Naive B cell (primary cell): ENCODE measurements at places on chromosomes 5 and 9. TPM values are rescaled to one million over a fixed set of nuclear protein-coding genes. Genes with fewer than 3 reads are reported as not detected.

GRCh38 chr9:3823842-3824475, 298.2 kb upstream of the RFX3 start:
- no peak overlapping the region for H3K27ac ChIP-seq
- DNase-seq, result no peak
- no peaks in the 10 kb centered on the region for H3K36me3 ChIP-seq
- H3K27me3 ChIP-seq, result peaks cover 5% of the 10 kb centered on the region
- H3K4me1 ChIP-seq, result no peaks in the 10 kb centered on the region

- peaks cover 6% of the 10 kb centered on the region for H3K36me3 ChIP-seq
- H3K4me3 ChIP-seq, result no peak overlapping the region
- no peaks in the 10 kb centered on the region for H3K27me3 ChIP-seq
- H3K27ac ChIP-seq, result no peak overlapping the region
- H3K4me1 ChIP-seq, result no peaks in the 10 kb centered on the region
- no peak for DNase-seq
Measured at GRCh38 chr5:5787373-5787772, 364.9 kb downstream of the ICE1 start.

DNA sequence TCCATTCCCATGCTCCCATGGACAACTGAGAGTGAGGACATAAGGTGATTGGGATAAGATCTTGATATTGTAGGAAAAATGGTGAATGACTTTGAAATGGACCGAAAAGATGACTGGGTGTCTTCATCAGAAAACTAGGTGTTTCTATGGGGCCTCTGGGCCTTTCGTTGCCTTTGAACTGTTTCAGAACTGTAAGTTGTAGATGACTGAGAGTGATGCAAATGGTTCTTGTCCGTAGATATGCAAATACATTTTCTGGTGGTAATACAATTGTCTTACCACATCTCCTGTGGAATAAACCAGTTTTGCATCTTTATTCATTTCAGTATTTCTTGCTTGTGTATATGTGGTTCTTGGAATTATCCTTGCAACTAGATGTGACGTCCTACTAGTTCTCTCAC, 16.0 kb upstream of the TEX48 start:
- H3K4me1 ChIP-seq, result no peaks in the 10 kb centered on the region
- peaks cover 20% of the 10 kb centered on the region for H3K27me3 ChIP-seq
- H3K36me3 ChIP-seq, result no peaks in the 10 kb centered on the region
- H3K27ac ChIP-seq, result no peak overlapping the region

- H3K27me3 ChIP-seq, result no peaks in the 10 kb centered on the region
- DNase-seq, result no peak
- peaks cover 47% of the 10 kb centered on the region for H3K36me3 ChIP-seq
- H3K27ac ChIP-seq, result no peak overlapping the region
- no peaks in the 10 kb centered on the region for H3K4me1 ChIP-seq
Measured at GRCh38 chr9:113168809-113169208, 18.0 kb downstream of the SLC31A2 start.

DNA sequence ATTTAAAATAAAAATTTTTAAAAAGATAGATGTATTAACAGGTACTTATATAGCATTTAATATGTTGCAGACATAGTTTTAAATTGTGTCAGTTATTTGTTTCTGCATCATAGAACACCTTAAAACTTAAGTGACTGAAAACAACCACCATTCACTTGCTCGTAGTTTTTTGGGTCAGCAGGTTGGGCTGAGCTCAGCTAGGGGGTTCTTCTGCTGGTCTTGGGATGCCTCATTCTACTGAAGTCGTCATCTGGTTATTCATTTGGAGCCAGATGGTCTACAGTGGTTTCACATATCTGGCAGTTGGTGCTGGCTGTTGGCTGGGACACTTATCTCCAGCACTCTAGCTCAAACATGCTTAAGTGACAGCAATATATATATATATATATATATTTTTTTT, 29.6 kb downstream of the PSAT1 start:
- no peak overlapping the region for H3K4me3 ChIP-seq
- no peaks in the 10 kb centered on the region for H3K4me1 ChIP-seq
- DNase-seq, result no peak
- no peak overlapping the region for H3K27ac ChIP-seq
- no peaks in the 10 kb centered on the region for H3K27me3 ChIP-seq
- no peaks in the 10 kb centered on the region for H3K36me3 ChIP-seq

- no peaks in the 10 kb centered on the region for H3K36me3 ChIP-seq
- peaks cover 49% of the 10 kb centered on the region for H3K4me1 ChIP-seq
- DNase-seq, result no peak
- H3K27ac ChIP-seq, result peak overlapping the region; percentile 99
- H3K27me3 ChIP-seq, result no peaks in the 10 kb centered on the region
- H3K4me3 ChIP-seq, result peak overlapping the region; percentile 97
Measured at GRCh38 chr5:139295346-139296057, 2.0 kb downstream of the MATR3 start.

GRCh38 chr9:127884427-127884911, 7.0 kb upstream of the AK1 start:
- no peak for DNase-seq
- H3K27me3 ChIP-seq, result no peaks in the 10 kb centered on the region
- peaks cover 35% of the 10 kb centered on the region for H3K4me1 ChIP-seq
- no peak overlapping the region for H3K27ac ChIP-seq
- no peaks in the 10 kb centered on the region for H3K36me3 ChIP-seq
- H3K4me3 ChIP-seq, result no peak overlapping the region

GRCh38 chr5:149782018-149782894, 52.1 kb downstream of the PPARGC1B start:
- H3K4me1 ChIP-seq, result peaks cover 51% of the 10 kb centered on the region
- H3K27ac ChIP-seq, result peak overlapping the region; percentile 97
- no peak overlapping the region for H3K4me3 ChIP-seq
- no peak for DNase-seq
- no peaks in the 10 kb centered on the region for H3K27me3 ChIP-seq
- no peaks in the 10 kb centered on the region for H3K36me3 ChIP-seq

GRCh38 chr5:40983781-40984180, 74.5 kb downstream of the C7 start:
- peaks cover 6% of the 10 kb centered on the region for H3K27me3 ChIP-seq
- no peak for DNase-seq
- no peaks in the 10 kb centered on the region for H3K4me1 ChIP-seq
- no peak overlapping the region for H3K4me3 ChIP-seq
- no peaks in the 10 kb centered on the region for H3K36me3 ChIP-seq
- H3K27ac ChIP-seq, result no peak overlapping the region

DNA sequence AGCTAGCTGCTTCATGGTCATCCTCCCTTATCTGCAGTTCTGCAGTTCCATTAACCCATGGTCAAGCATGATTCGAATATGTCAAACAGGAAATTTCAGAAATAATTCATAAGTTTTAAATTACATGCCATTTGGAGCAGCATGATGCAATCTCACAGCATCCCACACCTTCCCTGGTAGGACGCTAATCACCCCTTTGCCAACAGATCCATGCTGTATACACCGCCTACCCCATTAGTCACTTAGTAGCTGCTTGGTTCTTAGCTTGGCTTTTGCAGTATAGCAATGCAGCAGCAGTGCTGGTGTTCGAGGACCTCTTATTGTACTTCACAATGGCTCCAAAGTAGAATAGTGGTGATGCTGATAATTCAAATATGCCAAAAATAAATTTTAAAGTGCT, 739.7 kb upstream of the CDH9 start:
- H3K4me3 ChIP-seq, result no peak overlapping the region
- H3K36me3 ChIP-seq, result no peaks in the 10 kb centered on the region
- no peaks in the 10 kb centered on the region for H3K27me3 ChIP-seq
- DNase-seq, result no peak

- H3K36me3 ChIP-seq, result no peaks in the 10 kb centered on the region
- DNase-seq, result no peak
- H3K27ac ChIP-seq, result no peak overlapping the region
- H3K27me3 ChIP-seq, result no peaks in the 10 kb centered on the region
- H3K4me1 ChIP-seq, result peaks cover 9% of the 10 kb centered on the region
Measured at GRCh38 chr5:163890261-163890660, 384.8 kb downstream of the MAT2B start.

DNA sequence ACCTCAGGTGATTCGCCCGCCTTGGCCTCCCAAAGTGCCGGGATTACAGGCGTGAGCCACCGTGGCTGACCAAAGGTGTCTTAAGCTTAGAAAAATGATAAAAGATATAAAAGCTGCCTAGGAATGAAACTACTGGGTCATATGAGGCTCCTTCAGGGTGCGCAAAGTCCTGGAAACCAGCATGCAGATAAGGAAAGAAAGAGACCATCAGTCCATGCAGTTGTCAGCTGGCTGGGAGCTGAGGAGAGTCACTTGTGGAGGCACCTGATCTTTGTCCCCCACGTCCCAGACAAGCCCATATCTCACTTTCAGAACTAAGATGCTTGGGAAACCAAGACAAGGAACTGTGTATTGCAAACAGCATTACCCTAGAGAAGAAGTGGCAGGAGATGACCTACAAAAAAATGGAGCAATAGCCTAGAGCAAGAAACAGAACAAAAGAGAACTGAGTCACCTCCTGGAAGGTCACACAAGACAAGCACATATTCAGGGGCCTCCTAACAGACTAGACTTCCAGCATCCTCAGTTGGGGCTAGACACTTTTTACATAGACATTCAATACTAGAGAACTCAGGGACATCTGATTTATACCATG, 2.8 kb upstream of the CCDC125 start:
- DNase-seq, result no peak
- H3K4me1 ChIP-seq, result peaks cover 17% of the 10 kb centered on the region
- H3K27ac ChIP-seq, result no peak overlapping the region
- H3K27me3 ChIP-seq, result no peaks in the 10 kb centered on the region
- no peaks in the 10 kb centered on the region for H3K36me3 ChIP-seq

DNA sequence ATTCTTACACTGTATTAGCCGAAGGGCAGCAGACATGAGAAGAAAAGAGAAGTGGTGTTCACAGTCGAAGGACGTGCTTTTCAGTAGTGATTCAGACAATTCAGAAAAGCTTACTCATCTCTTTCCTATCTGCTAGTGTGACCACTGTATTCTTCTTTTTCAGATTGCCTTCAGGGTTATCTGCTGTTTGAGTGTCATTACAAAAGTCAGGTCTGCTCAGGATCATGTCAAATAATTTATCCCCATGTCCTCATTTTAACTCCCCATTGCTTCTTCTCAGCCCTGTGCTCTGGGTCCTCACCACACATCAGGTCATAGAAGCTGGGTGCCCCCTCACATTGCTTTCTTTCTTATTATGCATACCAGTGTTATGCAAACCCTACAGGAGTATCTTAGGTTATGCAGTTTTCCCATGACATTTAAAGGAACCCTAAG, 394.0 kb downstream of the CETN3 start:
- no peaks in the 10 kb centered on the region for H3K36me3 ChIP-seq
- peaks cover 9% of the 10 kb centered on the region for H3K4me1 ChIP-seq

DNA sequence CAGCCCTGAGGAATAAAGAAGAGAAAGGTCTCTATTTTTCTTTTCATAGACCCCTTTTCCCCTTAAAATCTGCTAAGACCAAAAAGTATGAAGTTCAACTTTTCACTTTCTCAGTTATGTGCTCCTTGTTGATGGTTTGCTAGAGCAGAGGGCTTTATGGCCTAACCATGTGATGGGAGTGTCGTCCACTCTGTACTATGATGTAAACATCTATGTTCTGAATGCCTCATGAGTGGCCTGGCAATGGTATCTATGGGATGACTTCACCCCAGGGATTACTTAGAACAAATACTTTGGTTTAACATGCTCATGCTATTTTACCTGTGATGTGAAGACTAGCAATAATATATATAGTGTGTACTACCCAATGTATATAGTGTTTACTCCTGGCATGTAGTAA, 43.7 kb upstream of the MIER3 start:
- DNase-seq, result no peak
- no peaks in the 10 kb centered on the region for H3K36me3 ChIP-seq
- H3K27me3 ChIP-seq, result peaks cover 2% of the 10 kb centered on the region
- no peak overlapping the region for H3K27ac ChIP-seq
- H3K4me1 ChIP-seq, result no peaks in the 10 kb centered on the region
- no peak overlapping the region for H3K4me3 ChIP-seq

GRCh38 chr9:69500896-69501295, 171.3 kb downstream of the APBA1 start:
- no peaks in the 10 kb centered on the region for H3K27me3 ChIP-seq
- no peak overlapping the region for H3K4me3 ChIP-seq
- no peaks in the 10 kb centered on the region for H3K36me3 ChIP-seq
- DNase-seq, result no peak

DNA sequence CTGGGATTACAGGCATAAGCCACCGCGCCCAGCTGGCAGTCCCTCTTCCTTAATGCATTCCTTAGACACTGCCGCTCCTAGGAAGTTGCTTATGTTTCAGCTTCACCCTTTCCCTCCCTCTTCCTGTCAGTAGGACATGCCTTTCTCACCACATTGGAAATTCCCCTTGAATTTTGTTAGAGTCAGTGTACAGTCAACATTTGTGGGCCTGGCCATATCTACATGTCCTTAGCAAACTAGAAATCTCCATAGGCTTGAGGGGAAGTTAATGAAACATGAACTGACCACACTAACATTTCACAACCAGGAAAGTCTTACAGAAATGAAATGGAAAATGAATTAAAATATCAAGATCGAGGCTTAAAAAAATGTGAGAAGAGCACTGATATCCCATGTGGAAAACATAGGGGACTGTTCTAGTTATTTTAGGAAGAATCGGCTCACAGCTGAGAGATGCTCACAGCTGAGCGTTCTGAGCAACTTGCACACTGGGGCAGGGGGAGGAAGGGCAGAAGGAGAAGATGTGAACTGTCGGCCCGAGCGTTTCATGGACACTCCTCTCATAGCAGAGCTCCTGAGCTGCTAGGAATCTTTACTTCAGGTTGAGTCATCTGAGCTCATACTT, 21.1 kb upstream of the LVRN start:
- DNase-seq, result no peak
- H3K27ac ChIP-seq, result no peak overlapping the region
- H3K4me1 ChIP-seq, result no peaks in the 10 kb centered on the region
- no peaks in the 10 kb centered on the region for H3K36me3 ChIP-seq
- no peak overlapping the region for H3K4me3 ChIP-seq

DNA sequence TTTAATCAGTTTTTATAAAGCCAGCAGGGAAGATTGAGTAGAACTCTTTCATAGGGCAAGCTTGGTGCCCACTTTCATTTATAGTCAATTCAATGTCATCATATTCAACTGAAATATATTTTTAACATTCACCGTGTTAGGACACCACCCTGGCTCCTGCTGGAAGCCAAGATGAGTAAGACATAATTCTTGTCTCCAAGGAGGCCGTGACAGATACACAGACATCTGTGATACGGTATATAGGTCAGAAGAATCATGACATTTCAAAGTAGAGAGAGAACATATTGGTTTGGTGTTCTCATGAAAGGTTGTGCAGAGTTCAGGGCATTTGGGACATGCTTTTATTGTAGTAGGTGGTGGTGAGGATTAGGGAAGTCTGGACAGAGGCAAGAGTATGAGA, 120.1 kb downstream of the CMYA5 start:
- H3K36me3 ChIP-seq, result no peaks in the 10 kb centered on the region
- H3K27ac ChIP-seq, result no peak overlapping the region
- DNase-seq, result no peak
- H3K27me3 ChIP-seq, result no peaks in the 10 kb centered on the region

The MCC gene
- polyA plus RNA-seq, result 0.56 TPM

The UGT3A2 gene
- polyA plus RNA-seq, result 0.12 TPM

The FGF18 gene
- polyA plus RNA-seq, result not detected

The DBH gene
- not detected for polyA plus RNA-seq

The PCDHB9 gene
- not detected for polyA plus RNA-seq

The FAM153A gene
- polyA plus RNA-seq, result 0.35 TPM

The CDX1 gene
- not detected for polyA plus RNA-seq

The CMYA5 gene
- polyA plus RNA-seq, result not detected

The HK3 gene
- 1.3 TPM for polyA plus RNA-seq

The SLC25A51 gene
- 11.0 TPM for polyA plus RNA-seq

The ARL14EPL gene
- polyA plus RNA-seq, result not detected

The HSPA4 gene
- polyA plus RNA-seq, result 113 TPM
